BJ (cell line): ENCODE measurements at places on chromosomes 2 and 18.

DNA sequence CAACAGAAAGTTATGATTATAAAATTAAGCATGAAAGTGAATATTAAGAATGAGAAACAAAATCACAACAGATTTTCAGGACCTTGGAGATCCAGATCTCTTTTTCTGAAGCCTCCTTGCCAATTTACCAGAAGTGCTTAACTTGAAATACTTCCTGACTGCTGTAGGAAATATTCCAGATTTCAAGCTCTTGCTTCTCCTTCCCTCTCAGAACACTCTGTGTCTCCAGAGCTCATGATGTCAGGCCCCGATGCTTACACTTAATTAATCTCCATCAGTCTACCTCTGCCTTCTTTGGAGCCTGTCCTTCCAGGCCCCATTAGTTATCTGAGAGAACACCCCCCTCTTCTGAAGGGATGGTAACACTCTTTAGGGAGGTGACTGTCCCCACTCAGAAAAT lies 20.7 kb upstream of the NT5C1B start:
- no peak for DNase-seq

- no peak for DNase-seq
Observed at GRCh38 chr2:181741756-181742155, 61.4 kb upstream of the NEUROD1 start.

DNA sequence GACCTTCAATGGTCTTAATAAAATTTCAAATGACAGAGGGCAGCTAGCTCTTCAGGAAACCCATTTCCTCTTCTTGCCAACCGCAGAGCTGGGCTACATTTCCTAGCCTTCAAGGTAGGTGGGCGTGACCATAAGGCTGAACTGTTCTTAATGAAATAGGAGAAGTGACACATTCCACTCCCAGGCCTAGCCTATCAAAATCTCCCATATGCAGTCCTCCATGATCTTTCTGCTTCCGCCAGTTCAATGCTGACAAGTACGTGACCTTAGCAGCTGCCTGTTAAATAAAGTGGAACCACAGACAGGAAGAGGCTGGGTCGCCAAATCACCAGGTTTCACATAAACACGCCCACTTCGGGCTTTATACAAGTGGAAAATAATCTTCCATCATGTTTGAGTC lies 13.2 kb downstream of the SERPINE2 start:
- DNase-seq: no peak

DNA sequence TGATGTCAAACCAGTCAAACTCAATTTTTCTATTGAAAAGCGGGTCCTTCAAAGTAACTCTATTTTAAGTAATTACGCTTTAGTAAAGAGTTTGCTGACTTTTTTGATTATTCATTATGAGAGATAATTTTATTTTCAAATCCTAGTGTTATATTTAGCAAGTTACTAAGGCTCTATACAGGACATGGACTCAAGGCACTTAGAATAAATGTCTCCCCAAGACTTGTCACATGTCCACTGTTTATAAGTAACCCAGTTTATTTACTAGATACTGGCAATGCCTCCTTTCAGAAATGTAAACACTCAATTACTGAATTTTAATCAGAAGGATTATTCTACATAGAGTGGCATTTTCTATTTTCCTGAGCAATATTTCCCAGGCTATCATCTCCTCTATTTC lies 638.1 kb downstream of the ERBB4 start:
- DNase-seq: no peak

GRCh38 chr2:9424447-9425164 lies 1.2 kb downstream of the CPSF3 start:
- no peak for DNase-seq

DNA sequence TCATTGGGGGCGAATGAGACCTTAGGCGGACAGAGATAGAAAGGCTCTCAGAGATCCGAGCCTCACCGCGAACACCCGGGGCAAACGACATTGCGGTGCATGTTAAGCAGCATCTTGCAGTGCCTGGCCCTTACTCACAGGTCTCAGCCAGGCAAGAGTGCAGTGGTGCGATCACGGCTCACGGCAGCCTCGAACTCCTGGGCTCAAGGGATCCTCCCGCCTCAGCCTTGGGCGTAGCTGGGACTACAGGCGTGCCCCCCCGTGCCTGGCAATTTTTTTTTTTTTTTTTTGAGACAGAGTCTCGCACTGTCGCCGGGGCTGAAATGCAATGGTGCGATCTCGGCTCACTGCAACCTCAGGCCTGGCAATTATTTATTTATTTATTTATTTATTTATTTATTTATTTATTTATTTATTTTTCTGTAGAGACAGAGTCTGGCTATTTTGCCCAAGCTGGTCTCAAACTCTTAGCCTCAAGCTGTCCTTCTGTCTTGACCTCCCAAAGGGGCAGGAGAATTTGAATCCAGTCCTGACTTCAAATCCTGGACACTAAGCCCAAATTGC lies 1.3 kb downstream of the LAMA3 start:
- DNase-seq: no peak

DNA sequence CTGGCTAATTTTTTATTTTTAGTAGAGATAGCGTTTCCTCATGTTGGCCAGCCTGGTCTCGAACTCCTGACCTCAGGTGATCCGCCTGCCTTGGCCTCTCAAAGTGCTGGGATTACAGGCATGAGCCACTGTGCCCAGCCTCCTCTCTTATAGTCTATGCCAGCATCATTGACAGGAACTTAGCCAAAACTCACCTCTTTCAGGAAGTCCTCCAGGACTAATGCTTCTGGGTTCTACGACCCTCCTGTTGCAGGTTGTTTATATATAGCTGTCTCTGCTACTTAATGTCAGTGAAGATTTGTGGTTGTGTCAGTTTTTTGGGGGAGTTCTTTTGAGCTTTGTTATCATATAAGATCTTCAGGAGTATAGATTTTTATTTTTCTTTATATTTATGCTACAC lies 112.1 kb upstream of the CDC42EP3 start:
- no peak for DNase-seq

DNA sequence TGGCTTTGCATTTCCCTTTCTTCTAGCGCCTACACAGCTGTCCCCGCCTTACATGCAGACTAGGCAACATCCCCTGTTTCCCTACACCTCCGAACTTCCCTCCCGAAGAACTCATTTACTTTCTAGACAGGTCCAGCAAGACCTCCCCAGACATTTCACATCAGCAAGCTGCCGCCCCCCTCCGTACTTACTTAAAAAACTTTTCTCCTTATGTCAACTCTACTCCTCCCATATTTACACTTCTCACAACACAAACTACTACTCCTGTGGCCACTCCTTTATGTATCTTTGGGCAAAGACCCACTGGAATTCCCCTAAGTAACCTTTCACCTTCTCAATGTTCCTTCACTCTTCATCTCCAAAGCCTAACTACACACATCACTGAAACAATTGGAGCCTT lies 20.4 kb upstream of the ZNF397 start:
- DNase-seq: no peak

DNA sequence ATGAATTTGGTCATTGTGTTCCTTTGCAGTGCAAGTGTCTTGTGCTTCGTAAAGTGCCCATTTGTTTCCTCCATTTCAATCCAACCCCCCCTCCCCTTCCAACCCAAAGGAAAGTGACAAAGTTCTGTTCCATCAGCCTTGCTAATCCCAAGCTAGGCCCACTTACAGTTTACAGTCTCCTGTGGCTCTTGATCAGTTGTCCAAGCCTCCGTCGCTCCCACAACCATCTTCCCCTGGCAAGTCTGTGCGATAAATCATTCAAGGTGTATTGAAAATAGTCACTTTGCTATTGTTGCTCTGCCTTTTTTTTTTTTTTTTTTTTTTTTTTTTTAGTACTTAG lies 6.5 kb downstream of the POU3F3 start:
- DNase-seq: no peak

DNA sequence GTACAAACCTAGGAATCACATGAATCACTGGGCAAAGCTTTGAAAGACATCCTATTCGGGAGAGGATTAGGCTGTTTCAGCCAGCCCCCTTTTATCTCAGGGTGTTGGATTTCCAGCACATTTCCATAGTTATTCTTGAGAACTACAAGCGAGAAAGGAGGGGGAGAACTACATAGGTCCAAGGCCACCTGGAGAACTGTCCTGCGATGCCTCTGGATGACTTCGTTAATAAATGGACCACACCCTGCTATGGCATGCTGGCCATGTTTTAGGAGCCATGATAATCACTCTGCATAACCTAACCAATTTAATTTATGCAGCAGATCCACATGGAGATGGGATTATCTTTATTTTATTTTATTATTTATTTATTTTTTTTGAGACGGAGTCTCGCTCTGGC lies 29.9 kb downstream of the RHBDD1 start:
- DNase-seq: no peak

DNA sequence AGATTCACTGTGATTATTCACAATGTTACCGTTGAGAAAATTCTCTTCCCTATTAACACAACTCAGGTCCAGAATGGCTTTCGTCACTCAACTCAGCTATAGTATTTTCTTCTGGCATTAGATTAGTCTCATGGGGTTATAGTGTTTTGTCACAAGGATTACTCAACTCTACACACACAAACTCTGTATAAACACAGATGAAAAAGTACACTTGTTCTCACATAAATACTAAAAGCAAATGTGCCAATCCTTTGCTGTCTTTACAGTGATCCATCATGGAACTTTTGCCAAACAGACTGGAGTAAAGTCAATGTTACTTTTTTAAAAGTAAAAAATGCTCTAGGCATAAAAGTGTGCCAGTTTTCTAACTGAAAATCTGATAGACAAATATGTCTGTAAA lies 267.6 kb downstream of the RBM43 start:
- DNase-seq: no peak

GRCh38 chr2:199118673-199119112 lies 339.0 kb downstream of the SATB2 start:
- DNase-seq: no peak

GRCh38 chr18:48735080-48735676 lies 196.3 kb downstream of the CTIF start:
- no peak for DNase-seq

- DNase-seq: no peak
Observed at GRCh38 chr2:136328207-136328795, 210.4 kb upstream of the CXCR4 start.

- DNase-seq: no peak
Observed at GRCh38 chr2:171176516-171176915, 15.8 kb upstream of the TLK1 start.

- no peak for DNase-seq
Observed at GRCh38 chr2:126482582-126483464, 173.1 kb upstream of the GYPC start.

GRCh38 chr2:120856421-120856862 lies 120.8 kb downstream of the GLI2 start:
- no peak for DNase-seq

DNA sequence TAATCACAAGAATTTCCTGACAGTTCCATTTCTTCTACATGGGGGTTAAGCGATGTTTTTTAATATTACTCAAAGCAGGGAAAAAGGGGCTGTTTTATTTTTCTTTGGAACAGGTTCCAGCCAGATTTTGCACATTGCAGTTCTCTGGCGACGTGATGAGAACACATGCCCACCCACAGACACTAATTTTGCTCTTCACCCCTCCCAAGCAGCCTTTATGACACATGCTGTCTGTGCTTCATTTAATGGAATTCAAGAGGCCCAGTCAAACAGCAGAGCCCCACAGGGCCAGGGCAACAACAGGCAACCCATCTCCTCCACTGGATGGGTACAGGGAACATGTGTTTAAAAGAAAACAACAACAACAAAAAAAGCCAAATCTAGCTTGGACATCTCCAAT lies 70.8 kb downstream of the SPRED2 start:
- no peak for DNase-seq

- no peak for DNase-seq
Observed at GRCh38 chr18:65975536-65975935, 224.7 kb downstream of the CDH7 start.

GRCh38 chr18:42742474-42742873 lies 373.0 kb downstream of the RIT2 start:
- no peak for DNase-seq

- DNase-seq: no peak
Observed at GRCh38 chr2:75396314-75396713, 164.4 kb downstream of the EVA1A start.

- DNase-seq: no peak
Observed at GRCh38 chr2:71592181-71592711, 138.9 kb downstream of the DYSF start.

GRCh38 chr2:39661826-39662225 lies 3.9 kb upstream of the TMEM178A start:
- no peak for DNase-seq

- DNase-seq: no peak
Observed at GRCh38 chr18:29007986-29008654, 831.2 kb upstream of the CDH2 start.

DNA sequence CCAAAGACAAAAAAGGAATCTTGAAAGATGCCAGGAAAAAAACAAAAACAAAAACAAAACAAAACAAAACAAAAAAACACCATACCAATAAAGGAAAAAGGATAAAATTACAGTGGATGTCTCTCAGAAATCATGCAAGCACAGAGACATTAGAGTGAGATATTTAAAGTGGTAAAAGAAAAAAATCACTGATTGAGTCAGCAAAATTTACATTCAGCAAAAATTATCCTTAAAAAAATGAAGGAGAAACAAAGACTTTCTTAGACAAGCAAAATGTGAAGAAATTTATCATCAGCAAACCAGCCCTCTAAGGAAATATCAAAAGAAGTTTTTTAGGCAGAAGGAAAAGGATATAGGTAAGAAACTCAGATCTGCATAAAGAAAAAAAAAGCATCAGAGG lies 10.2 kb upstream of the GKN1 start:
- DNase-seq: no peak

GRCh38 chr2:67572721-67573435 lies 175.7 kb downstream of the ETAA1 start:
- no peak for DNase-seq

- no peak for DNase-seq
Observed at GRCh38 chr18:5152343-5153020, 44.6 kb downstream of the AKAIN1 start.
